ENCODE measurements at places on chromosomes 1 and 21.

- no peak for DNase-seq
Observed at GRCh38 chr1:192609110-192610079, 26.6 kb upstream of the RGS13 start.

DNA sequence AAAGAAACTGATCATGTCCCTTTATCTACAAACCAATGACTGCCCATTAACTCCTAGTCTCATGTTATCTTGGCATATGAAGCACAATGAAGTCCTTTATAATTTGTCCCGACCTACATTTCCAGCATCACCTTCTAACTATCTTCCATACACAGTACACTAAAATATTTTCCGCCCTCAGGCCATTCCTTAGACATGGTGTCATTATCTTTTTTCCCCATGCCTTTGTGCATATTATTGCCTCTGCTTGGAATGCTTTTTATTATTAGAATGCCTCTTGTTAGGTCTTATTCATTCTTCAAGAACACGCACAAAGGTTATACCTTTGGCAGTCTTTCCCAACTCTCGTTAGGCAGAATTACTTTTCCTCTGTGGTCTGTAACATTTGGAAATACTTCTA is 39.6 kb downstream of the ATG4C start:
- DNase-seq = peak; percentile 71

GRCh38 chr21:38965910-38966504 is 160.3 kb downstream of the ETS2 start:
- DNase-seq = no peak

GRCh38 chr1:119646521-119647227 is 1.4 kb downstream of the ZNF697 start:
- peak; percentile 86 for DNase-seq

DNA sequence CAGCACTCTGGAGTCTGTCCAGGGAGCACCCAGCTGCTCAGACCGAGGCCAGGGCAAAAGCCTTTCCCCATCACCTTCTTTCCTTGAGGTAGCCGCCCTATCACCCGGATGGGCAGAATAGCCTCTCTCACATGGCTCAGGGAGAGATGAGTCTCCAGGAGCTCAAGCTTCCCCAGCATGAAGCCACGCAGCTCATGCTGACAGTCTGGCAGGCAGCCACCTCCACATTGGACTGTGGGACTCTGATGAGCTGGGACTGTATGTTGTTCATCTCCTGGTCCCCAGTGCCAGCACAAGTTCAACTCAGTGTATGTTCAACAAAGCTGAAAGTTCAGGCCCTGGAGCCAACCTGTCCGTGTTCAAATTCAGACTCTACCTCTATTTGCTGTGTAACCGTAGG is 75.2 kb upstream of the ZC3H12A start:
- DNase-seq = no peak

DNA sequence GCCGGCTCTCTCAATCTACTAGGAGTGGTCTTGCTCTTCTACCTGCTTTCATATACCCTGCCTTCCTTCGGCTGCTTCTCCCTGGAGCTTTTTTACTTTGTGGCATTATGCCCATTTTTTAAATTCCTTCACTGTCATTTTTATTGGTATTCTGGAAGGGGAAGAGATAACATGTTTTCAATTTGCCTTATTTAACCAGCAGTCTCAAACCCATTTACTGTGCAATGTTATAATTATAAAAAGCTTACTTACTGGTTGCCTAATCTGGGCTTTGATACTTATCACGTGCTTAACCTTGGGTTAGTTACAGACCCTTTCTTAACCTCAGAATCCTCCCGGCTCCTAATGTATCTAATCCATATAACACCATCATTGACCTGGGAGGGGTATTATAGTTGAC is 128.1 kb downstream of the SIPA1L2 start:
- no peak for DNase-seq

- DNase-seq = no peak
Observed at GRCh38 chr1:72235062-72235461, 47.3 kb downstream of the NEGR1 start.

GRCh38 chr21:42495765-42496119 is 282 bp downstream of the RSPH1 start:
- no peak for DNase-seq

DNA sequence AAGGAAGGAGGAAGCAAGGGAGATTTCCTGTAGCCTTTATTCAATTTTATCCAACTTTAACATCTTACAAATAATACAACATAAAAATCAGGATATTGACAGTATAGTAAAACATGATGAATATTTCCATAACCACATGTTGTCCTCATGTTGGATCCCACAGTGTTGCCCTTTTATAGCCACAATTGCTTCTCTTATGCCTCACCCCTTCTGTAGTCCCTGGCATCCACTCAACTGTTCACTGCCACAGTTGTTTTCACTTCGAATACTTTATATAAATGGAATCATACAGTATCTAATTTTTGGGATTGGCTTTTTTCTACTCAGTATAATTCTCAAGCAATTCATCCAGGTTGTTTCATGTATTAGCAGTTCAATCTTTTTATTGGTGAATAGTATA is 44.8 kb downstream of the SRSF11 start:
- DNase-seq = no peak

GRCh38 chr1:43479414-43479813 is 25.7 kb upstream of the HYI start:
- DNase-seq = no peak

DNA sequence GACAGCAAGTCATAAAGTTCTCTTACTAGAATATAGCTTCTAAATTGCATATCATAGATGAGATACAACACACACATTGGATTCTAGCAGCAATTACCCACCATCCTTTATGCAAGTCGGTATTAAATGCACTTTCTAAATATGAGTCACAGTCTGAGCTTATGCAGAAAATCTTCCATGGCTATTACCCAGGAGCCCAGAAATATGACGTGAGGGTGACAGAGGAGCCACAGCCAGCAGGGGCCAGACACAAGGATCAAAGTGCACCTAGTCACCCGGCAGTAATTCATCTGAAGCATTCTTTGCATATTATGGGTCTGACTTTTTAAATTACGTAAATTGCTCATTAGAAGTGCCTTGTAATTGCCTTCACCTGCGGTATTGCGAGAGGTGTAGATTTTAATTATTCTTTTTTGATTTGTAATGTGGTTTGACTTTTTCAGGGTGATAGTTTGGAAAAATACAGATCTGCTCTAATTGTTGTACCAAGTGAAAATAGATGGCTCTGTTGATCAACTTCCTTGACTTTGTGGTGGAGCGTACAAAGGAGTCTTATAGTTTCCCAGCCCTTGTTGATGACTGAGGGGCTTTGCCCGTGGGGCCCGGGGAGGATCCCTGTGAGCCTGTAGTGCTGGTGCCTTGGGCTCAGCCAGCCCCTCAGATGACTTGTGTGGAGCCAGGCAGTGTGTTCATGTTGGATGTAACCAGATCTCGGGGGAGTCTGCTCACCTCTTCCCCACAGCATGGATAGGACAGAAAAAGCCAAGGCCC is 470.0 kb upstream of the VAMP3 start:
- peak; percentile 96 for DNase-seq

GRCh38 chr1:33120436-33121231 is 39.7 kb downstream of the AZIN2 start:
- no peak for DNase-seq

DNA sequence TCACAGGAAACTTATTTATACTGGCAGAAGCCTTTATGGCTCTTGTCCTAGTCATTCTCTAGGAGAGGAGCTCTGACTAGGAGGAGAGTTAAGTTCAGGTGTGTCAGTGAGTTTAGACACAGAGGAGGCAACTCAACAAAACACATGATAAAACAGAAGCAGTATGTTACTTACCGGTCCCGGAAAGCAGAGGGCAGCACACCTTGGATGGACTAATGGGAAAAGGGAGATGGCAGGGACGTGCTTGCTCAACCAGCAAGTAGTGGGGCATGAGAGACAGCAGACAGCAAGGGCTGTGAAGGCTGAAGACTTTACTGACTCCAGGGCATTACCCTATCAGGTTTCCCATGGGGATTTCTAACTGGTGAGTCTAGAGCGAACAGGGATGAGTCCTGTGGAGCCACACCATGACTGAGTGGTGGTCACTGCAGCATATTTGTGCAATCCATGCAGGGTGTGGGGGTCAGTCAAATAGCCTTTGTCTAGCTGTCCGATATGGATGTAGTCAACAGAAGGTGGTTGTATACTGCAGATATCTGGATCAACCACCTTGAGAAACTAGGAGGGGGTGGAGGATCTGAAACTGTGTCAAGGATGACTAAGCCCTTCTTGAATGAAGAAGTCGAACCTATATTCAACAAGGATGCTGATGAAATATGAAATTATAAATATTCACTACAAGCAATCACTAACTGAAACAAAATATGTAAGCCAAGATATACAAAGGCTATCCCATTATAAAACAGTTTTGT is 596.3 kb upstream of the CHRM3 start:
- no peak for DNase-seq

- no peak for DNase-seq
Observed at GRCh38 chr1:27940297-27940696, 5.5 kb downstream of the SMPDL3B start.

- DNase-seq = no peak
Observed at GRCh38 chr1:52531249-52531872, 21.5 kb downstream of the TUT4 start.

- DNase-seq = no peak
Observed at GRCh38 chr1:95384567-95384966, 150.6 kb downstream of the RWDD3 start.

- DNase-seq = peak; percentile 7
Observed at GRCh38 chr21:17512253-17513213, at the start of gene CXADR. TSS of gene CXADR (plus strand) at chr21:17513043. CDS start at chr21:17513130, 87 bp downstream.

- DNase-seq = peak; percentile 51
Observed at GRCh38 chr1:234065794-234066447, 161.4 kb downstream of the SLC35F3 start.

DNA sequence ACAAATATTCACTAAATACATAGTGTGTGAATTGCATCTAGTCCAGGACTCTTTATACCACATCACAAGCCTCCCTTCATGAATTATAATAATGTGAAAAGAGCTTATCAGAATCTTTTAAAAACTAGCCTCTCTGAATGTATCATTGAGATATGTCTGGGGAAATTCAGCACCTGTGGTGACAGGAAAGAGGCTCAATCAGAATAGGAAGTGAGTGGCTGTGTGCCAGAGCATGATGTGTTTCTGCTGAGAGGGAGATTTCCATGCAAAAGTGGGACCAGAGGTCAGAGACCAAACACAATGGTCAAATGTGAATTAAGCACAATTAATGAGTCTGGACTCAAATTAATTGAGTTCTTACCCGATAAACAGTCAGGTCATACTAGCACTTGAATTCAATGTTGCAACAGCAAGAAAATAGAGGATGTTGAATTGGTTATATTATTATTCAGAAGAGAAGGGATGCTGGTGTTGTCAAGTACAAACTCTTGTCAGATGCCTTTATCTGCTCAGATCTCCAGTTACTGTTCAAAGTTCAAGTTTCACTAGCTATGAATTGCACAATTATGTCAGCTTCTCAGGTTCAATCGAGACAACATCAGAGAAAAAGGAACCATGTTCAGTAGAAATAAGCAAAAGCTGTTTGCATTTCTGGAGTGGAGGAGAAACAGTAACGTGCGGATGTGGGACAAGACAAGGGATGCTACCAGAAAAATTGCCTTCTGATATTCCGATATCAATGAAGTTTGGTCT is 226.2 kb downstream of the ZNF326 start:
- DNase-seq = no peak

DNA sequence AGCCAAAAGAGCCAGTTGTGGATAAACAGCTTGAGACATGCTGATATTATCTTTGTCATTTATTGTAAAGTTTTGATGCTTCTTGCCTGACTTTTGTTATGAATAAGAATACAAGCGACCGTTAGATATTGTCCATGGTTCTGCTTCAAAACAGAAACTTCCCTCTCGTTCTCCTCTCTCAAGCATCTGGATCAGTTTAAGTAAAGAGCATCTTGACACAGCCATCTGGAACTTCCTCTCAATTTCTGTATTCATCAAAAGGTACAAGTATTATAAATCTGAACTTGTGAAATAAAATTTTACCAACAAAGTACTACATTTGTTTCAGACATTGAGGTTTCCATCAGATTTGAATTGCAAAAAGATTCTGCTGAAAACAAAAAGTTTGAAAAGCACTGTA is 36.4 kb upstream of the CLDN14 start:
- DNase-seq = no peak

DNA sequence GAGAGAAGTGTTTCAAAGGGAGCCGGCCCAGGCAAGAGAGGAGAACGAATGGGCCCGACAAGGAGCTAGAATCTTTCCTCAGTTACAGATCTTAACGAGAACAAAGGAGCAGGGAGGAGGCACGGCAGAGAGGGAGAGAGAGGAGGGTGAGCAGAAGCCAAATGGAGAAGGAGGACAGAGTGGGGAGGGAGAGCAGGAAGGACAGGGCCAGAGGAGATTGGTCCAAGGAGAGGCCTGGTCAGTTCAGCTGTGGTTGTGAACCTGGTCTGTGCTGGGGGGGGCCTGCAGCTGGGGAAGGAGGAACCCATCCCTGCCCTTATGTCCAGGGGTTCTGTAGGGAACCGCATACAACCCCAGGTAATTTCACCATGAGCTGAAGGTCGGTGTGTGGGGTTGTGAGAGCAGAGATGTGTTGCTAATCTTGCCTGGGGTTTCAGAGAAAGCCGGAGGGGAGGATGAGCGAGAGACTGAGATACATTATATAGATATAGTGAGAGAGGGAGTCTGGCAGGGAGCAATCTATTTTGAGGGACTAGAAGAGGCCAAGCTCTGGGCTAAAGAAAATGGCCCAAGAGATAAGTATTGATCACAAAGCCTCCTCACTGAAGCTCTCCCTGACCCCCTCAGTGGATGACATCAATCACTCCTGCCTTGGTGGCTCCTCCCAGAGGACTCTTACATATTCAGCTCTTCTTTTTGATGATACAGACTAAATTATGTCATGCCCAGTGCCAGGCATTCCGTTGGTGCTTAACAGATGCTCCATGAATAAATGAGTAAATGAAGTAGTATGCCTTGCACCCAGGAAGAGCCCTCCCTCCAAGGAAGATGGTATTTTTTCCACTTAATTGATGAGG is 64.2 kb upstream of the CD1D start:
- DNase-seq = no peak

GRCh38 chr1:166119471-166119965 is 47.3 kb downstream of the FAM78B start:
- no peak for DNase-seq

GRCh38 chr1:185727726-185728125 is 6.5 kb upstream of the HMCN1 start:
- DNase-seq = no peak

Measured in astrocyte (in vitro differentiated cells and primary cell).